ENCODE measurements at places on chromosomes 3 and 15.

DNA sequence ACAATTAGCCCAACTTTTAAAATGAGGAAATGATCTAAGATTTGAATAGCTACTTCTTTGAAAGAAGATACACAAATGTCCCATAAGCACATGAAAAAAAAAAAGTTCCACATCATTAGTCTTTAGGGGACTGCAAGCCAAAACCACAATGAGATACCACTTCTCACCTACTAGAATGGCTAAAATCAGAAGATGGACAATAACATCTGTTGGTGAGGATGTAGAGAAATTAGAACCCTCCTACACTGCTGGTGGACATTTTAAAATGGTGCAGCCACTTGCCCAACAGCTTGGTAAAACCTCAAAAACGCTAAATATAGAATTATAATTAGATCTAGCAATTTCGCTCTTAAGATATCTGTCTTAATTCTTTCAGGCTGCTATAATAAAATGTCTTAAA, 77.1 kb downstream of the MEX3B start:
- DNase-seq = no peak

- DNase-seq = no peak
Observed at GRCh38 chr3:102336130-102336529, 98.7 kb upstream of the ZPLD1 start.

GRCh38 chr3:115843206-115843605, 219.9 kb downstream of the GAP43 start:
- DNase-seq = no peak

- no peak for DNase-seq
Observed at GRCh38 chr15:43214592-43215295, 6.1 kb downstream of the EPB42 start.

DNA sequence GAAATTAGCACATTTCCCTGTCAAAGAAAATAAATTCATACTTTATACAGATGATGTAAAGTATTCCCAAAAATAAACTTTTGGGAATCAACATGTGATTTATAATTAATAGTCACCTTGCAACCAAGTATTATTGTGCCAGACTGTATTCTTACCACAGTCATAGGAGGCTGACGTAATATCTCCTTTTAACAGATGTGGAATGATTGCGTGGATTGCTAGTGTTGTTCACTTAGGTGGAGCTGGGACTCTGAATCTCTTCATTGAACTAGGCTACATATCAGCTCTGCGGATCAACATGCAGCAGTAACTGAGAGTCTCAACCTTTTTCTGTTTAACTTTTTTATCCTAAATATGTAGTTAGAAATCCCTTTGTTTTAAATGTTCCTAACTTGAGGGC, 37.2 kb downstream of the PXK start:
- no peak for DNase-seq

DNA sequence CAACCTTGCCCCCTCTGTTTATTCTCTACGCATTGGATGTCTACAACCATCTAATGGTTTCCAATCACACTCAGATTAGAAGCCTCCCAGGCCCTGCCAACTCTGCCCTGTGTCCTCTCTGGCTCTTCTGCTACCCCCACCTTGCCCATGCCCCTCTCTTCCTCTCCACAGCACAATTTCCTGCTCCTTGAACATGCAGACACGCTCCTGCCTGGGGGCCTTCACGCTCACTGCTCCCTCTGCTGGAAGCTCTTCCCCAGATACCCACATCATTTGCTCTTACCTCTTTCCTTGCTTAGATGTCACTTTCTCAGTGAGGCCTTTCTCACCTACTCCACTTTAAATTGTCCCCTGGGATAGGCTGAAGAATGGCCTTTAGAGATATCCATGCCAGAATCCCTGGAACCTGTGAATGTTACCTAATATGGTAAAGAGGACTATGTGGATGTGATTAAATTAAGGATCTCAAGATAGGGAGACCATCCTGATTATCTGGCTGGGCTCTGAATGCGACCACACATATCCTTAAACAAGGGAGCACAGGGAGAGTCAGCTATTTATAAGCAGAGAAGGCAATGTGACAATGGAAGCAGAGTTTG, 9.9 kb downstream of the KY start:
- DNase-seq = no peak

DNA sequence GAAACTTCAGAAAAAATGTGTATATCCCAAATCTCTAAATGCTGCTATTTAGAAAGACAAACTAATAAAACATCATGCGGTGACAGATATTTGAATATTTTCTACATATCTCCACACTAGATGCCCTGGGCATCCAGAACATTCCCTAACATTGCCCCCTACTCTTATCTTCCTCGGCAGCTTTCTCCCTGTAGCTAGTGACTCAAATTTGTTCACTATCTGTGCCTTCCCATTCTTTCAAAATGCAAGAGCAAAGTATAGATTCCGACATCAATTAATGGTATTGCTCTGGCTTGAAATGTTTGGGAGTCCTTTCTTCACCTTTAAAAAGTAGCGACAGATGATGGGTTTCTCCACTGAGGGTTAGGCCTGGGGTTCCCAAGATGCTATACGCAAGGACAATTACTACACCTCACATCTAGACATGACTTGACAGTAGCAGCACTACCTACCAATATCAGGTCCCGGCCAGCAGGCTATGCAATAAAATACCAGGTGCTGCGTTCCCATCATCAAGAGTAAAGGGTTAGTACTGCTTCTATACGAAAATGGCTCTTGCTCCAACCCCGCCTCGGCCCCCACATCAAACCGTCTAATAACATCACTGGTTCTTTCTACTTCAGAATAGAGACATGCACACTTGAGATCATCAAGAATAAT, 631 bp downstream of the UBR1 start:
- DNase-seq = no peak

GRCh38 chr3:36525115-36525801, 145.0 kb downstream of the STAC start:
- no peak for DNase-seq

DNA sequence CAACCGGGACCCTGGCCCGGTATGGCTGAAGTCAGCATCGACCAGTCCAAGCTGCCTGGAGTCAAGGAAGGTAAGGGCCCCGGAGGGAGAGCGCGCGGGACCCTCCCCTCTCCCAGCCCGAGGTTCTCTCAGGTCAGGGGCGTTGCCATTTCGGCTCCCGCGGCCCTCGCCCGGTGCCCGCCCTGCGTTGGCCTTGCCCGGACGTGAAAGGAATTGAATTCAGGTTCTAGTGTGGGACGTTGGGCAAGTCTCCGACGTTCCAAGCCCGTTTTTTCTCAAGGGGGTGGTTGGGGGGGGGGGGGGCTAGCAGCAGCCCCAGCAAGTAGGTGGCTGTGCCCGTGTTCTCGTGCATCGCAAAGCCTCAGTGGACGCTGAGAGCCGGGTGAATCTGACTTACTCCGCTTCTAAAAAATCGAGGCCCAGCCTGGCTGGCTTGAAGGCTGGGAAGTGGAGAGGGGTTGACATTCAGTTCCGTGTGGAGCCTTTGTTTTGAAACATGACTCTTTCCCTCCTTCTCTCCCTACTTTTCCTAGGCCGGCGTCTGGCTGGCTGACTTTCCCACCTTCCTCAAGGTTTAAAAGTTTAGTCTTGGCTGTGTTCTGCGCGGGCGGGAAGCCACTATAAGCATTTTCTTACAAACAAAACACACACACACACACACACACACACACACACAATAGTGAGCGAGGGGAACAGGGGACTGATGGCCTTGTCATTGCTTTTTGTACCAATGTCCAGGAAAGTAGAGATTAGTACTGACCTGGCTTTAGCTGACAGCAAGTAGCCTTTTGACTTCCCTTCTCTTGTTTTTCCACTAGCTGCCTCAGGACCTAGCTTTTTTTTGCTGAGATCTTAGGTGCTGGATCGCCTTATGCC, at the start of gene UTS2B:
Gene UTS2B (minus strand): TSS at position 873 of the 876 bp plus-strand sequence. CDS start 48,337 bp downstream, outside the sequence.
- no peak for DNase-seq

DNA sequence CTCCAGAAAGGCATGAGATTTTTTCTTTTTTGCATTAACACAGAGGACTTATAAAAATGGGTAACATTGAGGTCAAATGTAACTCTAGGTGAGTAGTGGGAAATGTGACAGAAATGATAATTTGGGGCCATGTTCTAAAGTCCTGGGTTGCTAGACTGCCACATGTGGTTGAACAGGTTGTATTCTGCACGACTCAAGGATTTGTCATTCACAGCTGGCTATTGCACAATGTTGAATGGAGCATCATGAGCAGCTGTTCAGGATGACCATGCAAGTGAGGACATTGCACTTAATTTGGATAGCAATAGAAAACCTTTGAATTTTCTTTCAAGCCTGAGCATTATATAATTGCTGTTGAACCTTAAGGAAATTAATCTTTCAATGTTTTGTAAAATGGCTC, 396.6 kb downstream of the NAALADL2 start:
- DNase-seq = no peak

DNA sequence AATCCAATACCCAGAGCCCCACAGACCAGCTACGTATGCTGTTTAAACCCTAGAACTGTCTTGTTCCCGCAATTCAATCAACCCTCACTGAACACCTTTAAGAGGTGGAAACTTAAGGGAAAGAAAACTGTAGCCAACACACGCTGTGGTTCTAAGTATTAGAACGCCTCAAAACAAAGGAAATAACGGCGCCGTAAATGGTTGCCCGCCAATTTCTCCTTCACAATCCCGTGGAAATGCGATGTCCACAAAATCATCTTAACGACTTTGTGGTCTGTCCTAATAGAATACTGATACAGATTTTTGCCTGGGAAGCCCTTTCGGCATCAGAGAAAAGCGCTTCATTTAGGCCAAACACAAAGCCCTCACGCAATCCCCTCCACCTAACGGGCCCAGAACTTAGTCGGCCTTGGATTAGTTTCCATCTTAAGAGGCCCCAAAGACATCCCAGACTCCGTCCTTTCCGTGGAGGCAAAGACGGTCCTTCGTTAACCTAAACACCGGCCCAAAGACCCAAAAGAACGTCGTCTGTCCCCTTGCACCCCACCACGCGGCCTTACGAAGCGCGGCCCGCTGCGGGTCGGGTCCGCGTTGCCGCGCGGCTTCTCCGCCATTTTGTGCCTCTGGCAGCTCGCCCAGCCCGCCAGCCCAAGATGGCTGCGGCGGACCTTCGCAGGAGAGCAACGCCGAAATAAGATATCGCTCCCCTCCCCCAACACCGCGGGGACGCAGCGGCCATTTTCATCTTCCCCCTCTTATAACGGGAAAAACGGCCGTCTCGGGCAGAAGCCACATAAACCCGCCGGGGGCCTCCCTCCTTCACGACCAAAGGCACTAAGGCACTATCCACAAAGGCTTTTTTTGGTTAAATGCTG, 763 bp downstream of the TRA2B start:
- peak; percentile 82 for DNase-seq

DNA sequence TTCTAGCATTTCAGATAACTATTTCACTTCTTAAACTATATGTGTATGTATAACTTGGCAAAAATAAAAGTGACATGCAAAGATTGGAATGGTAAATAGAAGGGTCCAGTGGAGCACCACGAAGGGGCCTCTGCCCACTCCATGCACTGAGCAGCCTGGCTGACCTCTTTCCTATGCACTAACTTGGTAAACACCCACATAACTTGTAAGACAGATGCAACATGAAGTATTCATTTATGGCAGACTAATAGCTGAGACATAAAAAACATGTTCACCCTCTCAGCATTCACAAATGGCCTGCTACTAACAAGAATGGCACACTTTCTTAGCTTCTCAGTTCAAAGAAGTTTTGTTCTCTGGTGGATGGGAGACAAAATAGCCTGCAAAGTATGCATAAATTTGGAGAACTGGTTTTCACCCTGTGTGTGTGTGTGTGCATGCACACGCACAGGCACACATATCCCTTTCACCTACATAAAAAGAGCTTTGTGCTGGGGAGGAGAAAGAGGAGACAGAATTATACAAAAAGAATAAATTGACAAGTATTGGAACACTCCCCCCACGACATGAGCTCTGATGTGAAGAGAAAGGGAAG, 26.5 kb upstream of the RYK start:
- DNase-seq = no peak

DNA sequence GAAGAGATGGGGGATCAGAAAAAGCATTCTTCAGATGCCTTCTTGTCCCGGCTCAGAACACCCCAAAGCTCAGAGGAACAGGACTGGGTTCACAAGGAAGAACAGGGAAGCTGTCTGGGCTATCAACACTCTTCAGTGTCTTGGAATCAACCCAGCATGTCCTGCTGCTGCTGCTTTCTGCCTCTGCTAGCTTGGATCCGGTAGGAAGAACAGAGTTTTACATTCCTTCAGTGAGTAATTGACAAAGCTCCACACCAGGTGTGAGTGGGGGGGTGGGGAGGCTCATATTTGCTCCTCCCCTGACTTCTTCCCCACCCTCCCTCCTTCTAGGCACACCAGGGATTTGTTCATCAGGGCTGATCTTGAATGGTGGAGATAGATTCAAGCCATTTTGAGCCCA, 13.1 kb upstream of the ETV5 start:
- DNase-seq = no peak

DNA sequence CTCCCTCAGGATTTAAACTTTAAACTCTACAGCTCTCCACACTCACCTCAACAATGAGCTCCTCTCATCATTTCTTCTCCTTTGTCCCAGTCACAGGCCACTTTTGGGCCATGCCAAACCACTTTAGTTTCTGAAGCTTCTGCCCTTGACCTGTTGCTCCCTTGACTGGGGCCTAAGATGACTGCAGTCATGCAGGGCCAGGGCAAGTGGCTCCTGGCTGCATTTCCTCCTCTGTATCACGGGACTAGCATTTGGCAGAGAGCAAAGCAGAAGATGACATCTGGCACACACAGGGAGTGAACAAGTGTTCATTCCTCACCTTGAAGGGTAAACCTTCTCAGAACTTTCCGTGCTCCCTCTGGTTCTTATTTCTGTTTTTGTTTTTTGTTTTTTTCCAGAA, 136.9 kb downstream of the PDE8A start:
- no peak for DNase-seq

DNA sequence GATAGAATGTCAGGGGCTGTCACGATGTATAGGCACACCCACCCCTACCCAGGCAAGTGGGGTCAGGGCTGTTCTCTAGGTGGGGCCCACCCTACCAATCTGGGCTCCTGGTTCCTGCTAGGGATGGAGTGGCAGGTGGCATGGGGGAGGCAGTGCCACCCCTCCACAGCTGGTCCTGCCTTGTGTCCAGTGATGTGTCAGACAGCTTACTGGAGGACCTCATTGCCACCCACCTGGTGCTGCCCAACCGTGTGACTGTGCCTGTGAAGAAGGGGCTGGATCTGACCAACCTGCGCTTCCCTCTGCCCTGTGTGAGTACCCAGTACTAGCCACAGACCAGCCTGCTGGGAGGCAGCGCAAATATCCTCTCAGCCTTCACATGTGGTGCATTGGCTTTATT, 27.5 kb downstream of the ESYT3 start:
- DNase-seq = no peak

DNA sequence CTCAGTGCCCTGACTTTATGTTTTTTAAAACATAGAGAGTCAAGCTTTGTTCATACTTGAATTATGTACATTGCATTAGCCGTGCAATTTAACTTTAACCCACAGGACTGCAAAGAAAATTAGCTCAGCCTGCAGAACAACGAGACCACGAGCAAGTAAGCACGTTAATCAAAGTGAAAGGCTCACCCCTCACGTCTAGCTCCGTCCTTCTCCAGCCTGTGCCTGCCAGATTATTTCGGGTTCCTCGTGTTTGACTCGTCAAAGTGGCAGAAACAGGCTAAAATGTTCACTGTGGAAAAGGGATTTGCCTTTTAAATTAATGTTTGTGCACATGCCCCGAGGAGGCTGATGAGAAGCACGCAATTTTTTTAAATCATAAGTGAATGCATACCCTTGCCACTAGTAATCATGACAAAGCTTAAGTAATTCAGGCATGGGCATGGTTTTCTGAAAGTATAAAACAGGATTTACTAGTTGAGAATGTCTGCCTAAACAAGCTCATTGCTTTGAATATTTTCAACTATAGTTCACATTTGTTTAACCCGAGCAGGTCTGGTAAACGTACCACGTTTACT, 15.3 kb downstream of the ZBTB38 start:
- no peak for DNase-seq

GRCh38 chr3:25165306-25165705, 262.8 kb upstream of the RARB start:
- DNase-seq = no peak

All from CD4-positive, alpha-beta T cell treated with Interleukin-6 at 100 ng/mL for 8 hours (primary cell).